ENCODE measurements at places on chromosomes 5 and 9.

DNA sequence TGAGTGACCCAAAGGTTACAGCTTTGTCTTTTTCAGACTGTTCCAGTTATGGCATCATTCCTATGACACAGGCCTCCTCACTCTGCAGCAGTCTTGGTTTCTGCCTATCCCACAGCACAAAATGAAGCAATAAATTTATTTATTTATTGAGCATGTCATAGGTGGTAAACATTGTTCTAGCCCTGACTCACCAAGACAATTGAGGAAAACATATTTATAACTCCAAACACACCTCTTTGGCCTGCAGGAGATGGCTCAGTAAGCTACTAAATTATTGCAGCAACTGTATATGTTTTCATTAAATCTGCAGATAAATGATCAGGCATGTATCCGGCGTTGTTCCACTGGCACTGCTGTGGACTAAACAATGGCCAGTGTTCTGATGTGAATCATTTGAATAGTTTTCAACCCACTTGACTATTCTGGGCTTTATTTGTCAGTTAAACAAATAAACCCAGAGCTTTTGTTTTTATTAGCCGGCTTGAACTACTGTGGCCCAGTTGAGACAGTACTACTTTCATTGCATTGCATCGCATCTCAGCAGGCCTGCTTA lies 83.2 kb downstream of the FOXD1 start:
- no peak for DNase-seq

GRCh38 chr9:33908749-33909148 lies 91.8 kb downstream of the UBE2R2 start:
- DNase-seq = no peak

DNA sequence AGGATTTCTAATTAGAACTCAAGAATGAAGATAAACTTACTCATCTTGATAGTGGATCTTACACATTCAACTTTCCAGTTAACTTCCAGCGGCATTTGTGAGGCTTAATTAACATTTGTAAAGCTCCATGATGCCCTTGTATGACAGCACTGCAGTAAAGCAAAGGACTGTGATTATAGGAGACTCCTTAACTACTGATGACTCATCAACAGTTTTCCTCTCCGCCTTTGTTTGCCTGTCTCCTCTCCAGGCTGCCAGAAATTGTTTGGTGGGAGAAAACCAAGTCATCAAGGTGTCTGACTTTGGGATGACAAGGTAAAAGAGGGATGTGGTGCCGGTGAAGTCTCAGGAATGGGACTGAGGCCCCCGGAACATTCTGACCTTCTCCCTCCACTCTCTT lies 20.4 kb upstream of the CYFIP2 start:
- DNase-seq = no peak

- DNase-seq = no peak
These were observed 29.8 kb upstream of the PPARGC1B start for GRCh38 chr5:149700347-149700746.

DNA sequence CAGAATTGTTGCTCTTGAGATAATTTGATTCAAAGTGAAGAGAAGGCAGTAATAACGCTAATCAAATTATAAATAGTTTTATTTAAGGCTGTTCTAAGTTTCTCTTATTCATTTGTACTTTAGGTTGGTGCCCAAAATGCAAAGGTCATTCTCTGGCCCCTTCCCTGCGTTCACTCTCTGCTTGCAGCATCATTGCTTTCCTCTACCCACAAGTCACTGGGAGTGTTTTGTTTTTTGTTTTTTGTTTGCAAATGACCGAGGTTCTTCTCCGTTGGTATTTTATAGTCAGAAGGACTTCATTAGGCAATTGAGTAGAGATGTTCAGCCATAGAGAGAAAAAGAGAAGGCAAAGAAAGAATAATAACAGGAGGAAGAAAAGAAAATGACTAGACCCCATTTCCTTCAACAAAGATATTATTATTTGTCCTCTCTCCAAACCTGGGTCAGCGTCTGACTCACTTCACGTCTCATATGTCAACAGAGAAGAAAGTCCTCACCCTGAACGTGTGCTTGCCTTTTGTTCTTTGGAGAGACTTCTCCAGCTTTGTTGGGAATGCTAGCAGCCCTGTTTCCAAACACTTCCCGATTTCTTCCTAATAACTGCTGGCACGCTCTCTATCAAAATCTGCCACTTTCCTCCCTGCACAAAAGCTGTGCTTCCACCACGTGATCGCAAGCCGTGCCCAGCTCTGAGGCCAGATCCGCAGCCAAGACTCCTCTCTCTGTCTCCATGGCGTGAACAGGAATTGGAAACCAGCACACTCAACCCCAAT lies 119.8 kb downstream of the EBF1 start:
- DNase-seq = no peak

- DNase-seq = no peak
These were observed 742.7 kb downstream of the TLE1 start for GRCh38 chr9:80946496-80947170.

DNA sequence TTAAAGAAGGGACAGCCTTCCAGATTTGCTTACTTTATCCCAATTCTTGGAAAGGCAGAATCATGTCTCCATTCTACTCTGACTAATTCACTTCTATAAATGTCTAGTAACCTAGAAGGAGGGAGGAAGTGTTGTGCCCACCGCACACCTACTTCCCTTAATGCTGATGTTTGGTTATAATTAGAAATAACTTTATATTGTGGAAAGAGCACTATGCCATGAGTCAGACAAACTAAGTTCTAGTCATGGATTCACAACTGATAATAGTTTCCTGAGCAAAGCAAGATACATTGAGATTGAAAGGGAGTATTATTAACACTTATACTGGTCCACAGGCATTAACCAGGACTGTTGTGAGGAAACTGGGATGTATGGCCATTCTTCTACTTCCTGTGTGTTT lies 345.9 kb upstream of the RPS23 start:
- DNase-seq = no peak

GRCh38 chr9:122180633-122181032 lies 20.9 kb downstream of the MORN5 start:
- no peak for DNase-seq

DNA sequence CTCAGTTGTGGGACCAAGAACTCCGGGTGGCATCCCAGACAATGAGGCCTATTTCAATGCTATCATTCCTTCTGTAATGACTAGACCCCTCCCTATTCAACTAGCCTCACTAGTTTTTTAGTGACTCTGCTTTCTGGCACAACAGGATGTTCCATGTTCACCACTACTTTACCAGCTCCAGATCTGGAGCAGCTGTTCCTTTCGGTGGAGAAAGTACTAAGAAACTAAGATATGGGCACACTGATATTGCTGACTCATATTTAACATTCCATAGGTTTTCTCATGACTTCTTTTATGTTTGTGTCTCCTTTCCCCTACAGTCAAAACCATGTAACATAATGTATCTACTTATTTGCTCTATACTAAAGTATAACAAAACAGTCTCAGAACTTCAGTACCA lies 24.1 kb downstream of the IL33 start:
- DNase-seq = no peak

DNA sequence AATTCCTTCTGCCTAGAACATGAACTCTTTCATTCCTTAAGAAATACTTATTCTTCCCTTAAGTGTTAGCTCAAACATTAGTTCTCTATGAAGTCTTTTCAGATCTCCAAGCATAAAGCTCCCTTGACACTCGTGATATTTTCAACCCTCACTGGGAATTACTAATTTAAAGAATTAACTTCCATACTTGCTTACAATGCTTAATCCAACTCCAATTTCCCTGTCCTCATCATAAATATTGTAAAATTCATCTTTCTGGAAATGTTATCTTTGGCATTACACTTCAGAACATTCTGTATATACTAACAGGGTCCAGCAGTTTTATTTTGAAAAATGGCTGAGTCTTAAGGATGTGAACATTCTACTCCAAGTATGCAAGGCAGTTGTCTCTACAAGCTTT lies 7.2 kb downstream of the STARD4 start:
- DNase-seq = no peak

DNA sequence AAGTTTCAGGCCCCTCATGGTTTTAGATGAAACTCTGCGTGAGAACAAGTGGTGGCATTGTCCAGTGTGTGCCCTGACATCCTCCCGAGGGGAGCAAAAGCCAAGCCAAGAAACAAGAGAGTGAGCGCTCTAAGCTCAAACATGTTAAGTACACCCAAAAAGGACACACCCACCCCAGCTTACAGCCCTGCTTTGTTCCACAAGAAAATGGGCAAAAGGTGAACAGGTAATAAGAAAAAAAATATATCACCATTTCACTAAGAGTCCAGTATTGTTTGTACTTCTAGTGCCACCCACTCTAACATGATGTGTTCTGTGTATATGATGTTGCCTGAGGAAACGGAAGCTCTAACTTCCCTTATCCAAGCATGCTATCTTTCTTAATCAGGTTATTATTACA lies 278.2 kb downstream of the SLIT3 start:
- DNase-seq = no peak

GRCh38 chr9:90611568-90611967 lies 31.1 kb downstream of the DIRAS2 start:
- no peak for DNase-seq

- DNase-seq = peak; percentile 9
These were observed 2.5 kb upstream of the ACTL7A start for GRCh38 chr9:108859459-108860114.

DNA sequence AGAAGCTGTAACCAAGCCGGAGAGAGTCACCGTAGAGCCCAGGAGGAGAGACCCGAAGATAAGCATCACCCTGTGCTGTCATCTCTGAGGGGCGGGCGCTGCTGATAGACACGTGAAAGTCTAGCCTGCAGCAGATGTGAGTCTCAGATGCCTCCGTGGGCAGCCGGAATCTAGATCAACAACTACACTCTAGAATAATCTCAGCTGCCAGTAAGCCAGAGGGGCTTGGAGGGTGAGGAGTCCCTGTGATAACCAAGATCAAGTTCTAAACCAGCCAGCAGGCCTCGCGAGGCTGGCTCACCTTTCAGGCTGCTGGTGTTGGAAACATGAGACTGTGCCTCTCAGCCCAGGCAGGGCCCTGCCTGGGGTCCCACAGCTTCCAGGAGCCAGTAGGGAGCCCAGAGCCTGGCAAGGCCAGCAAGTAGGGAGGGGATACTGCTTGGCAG lies 54.1 kb downstream of the DAPK1 start:
- DNase-seq = peak; percentile 12

- DNase-seq = no peak
These were observed 7.2 kb upstream of the LMNB1 start for GRCh38 chr5:126769703-126770102.

- no peak for DNase-seq
These were observed 16.3 kb upstream of the FYB1 start for GRCh38 chr5:39235648-39236047.

- DNase-seq = no peak
These were observed 161.3 kb downstream of the YIPF5 start for GRCh38 chr5:144009116-144009515.

Data from activated CD4-positive, alpha-beta T cell treated with anti-CD3 and anti-CD28 coated beads for 36 hours (primary cell).